NCI-H460 (cell line): ENCODE measurements at places on chromosomes 13 and 19.

- no peak for DNase-seq
Observed at GRCh38 chr19:16586991-16587832, 15.0 kb upstream of the SLC35E1 start.

DNA sequence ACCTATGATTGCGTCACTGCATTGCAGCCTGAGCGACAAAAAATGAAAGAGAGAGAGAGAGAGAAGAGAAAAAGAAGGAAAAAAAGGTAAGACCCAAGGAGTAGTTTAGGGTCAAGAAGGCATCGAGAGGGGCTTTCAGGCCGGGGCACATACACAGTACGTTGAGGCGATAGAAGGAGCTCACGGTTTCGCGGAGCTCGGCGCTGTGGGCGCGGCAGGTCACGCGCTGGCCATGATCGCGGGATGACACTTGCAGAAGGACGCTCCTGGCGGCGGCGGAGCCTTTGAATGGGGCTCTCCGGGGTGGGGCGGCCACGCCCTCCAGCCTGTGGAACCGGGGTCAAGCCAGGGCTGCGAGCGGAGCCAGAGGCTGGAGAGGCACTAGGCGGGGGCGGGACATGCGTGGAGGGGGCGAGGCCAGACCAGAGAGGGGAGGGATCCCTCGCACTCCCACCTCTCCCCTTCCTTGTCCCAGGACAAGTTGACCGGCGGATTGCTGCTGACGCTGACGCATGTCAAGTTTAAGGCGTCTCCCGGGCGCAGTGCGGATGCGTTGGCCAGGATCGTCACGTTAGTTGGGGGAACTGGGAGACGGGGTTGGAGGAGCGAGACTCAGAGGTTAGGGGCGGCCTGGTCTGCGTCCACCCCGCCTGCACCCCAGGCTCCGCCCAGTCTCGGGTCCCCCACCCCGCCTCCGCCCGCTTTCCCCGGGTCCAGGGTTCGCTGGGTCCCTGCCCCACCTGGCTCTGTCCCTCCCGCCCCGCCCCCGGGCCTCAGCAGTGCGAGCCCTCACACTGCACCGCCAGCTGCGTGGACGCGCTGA, 6.9 kb downstream of the NPHS1 start:
- no peak for DNase-seq

GRCh38 chr13:19075418-19075817, 106.2 kb downstream of the TUBA3C start:
- no peak for DNase-seq

GRCh38 chr19:35149463-35149862, 5.1 kb upstream of the FXYD5 start:
- DNase-seq, result no peak

GRCh38 chr13:27348461-27348860, 76.0 kb upstream of the GTF3A start:
- DNase-seq, result no peak

GRCh38 chr19:4508698-4509097, 9.6 kb downstream of the PLIN4 start:
- no peak for DNase-seq

GRCh38 chr19:33424181-33424580, 50.7 kb downstream of the CEBPG start:
- DNase-seq, result no peak

GRCh38 chr13:113816946-113817859, 46.7 kb downstream of the GAS6 start:
- peak; percentile 55 for DNase-seq

DNA sequence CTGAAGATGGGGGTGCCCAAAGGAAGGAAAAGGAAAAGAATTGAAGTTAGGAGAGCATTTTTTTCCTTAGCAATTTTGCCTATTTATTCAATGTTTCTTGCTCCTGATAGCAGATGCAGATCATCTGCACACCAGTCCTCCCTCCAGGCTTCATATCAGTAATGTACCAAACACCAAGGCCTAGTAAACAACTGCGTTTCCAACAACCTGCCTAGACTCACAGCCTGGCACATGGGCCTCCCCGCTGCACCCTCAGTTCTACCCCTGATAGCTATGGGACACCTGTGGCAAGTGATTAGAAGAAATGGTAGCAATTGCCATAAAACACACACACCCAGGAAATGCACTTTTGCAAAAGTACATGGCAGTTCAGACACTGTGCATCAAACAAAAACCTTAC, 30.4 kb upstream of the HMGB1 start:
- DNase-seq, result no peak

DNA sequence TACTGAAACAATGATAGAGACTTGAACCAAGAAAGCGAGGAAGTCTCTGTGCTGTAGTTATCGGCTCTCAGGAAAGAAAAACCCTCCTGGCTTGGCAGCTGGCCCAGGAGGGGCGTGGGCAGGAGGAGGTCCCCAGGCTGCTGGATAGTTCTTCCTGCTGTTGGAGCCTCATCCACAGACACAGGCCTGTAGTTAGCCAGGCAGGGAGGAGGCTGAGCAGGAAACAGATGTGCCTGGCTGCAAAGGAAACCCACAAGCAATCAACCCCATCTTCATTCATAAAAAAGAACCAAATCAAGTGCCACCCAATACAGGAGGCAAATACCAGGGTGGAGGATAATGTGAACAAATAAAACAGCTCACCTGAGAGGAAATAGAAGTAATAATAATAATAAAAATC, 86.2 kb downstream of the IRS2 start:
- DNase-seq, result no peak

GRCh38 chr19:18815673-18816072, 16.1 kb upstream of the UPF1 start:
- no peak for DNase-seq

- no peak for DNase-seq
Observed at GRCh38 chr19:18273561-18274218, 562 bp downstream of the IQCN start.

GRCh38 chr19:37907735-37908455, 887 bp downstream of the SIPA1L3 start:
- DNase-seq, result no peak

GRCh38 chr19:15038294-15038693, 11.0 kb upstream of the CASP14 start:
- no peak for DNase-seq

GRCh38 chr13:90594681-90595080, 752.8 kb upstream of the MIR17HG start:
- DNase-seq, result peak; percentile 31

GRCh38 chr13:30464496-30465342, 1.0 kb downstream of the HMGB1 start:
- peak; percentile 58 for DNase-seq

- no peak for DNase-seq
Observed at GRCh38 chr13:49044836-49045235, 69.1 kb downstream of the FNDC3A start.

DNA sequence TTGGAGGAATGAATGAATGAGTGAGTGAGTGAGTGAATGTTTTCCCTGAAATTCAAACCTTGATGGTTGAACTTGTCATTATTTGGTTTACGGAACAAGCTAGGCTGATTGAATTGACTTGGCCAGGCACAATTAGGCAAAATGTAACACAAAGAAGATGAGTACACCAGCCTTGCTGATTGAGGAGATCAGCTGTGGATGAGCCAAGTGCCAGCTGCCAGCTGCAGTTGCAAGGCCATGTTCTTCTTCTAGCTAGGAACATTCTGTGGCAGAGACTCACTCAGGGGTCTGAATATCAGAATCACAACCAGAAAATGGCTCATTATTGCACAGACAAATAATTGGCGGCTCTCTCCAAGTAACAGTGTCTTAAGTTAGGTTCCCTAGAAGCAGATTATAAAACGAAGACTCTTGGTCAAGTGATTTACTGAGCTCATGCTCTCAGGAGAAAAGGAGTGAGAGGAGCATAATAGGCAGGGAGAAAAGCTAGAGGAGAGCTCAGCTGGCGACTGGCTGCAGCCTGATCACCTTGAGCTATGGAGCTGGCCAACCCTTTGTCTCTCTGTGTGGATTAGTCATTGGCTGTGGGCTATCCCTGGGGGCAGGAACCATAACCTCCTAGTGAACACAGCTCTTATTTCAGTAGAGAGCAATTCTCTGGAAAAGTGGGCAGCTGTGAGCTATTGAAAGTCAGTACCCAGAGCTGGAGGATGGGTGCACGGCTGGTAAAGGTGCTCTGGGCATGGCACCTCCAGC, 225.3 kb upstream of the SERP2 start:
- no peak for DNase-seq

GRCh38 chr19:33953023-33953422, 156.4 kb downstream of the KCTD15 start:
- DNase-seq, result no peak

- DNase-seq, result no peak
Observed at GRCh38 chr13:85099245-85099644, 700.0 kb downstream of the SLITRK6 start.

- DNase-seq, result no peak
Observed at GRCh38 chr19:27733551-27734266, 1479.2 kb downstream of the UQCRFS1 start.

DNA sequence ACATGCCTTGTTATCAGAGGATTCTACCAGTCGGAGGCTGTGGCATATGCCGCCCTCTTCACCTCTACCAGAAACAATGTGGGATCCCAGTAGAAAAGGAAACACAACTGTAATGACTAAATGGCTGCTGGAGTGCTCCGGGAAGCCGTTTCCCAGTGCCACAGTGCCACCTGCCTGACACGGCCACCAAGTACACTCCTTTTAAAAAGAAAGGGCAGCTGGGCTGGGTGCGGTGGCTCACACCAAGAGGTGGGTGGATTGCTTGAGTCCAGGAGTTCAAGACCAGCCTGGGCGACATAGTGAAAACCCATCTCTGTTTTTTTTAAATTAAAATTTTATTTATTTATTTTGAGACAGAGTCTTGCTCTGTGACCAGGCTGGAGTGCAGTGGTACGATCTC, 67.3 kb downstream of the TRPM4 start:
- DNase-seq, result peak; percentile 70

- DNase-seq, result no peak
Observed at GRCh38 chr19:54430306-54431254, 15.3 kb downstream of the TTYH1 start.

DNA sequence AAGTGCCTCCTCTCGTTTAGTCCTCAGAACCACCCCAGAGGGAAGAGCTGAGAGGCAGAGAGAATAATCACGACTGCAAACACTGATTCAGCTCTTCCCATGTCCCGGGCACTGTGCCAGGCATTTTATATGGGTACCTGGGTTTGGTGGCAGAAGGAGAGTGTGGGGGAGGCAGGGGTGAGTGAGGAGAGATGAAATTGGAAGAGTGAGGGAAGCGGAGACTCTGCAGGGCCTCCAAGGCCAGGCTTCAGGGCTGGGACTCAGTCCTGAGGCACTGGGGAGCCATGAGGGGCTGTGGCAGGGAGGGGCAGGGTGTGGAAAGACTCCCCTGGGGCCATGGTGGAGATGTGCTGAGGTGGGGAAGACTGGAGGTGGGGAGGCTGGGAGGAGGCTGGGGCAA, 8.7 kb downstream of the SYNGR4 start:
- DNase-seq, result no peak

- no peak for DNase-seq
Observed at GRCh38 chr19:554817-555216, 11.0 kb downstream of the GZMM start.

- DNase-seq, result no peak
Observed at GRCh38 chr13:95176611-95177259, 124.5 kb downstream of the ABCC4 start.

DNA sequence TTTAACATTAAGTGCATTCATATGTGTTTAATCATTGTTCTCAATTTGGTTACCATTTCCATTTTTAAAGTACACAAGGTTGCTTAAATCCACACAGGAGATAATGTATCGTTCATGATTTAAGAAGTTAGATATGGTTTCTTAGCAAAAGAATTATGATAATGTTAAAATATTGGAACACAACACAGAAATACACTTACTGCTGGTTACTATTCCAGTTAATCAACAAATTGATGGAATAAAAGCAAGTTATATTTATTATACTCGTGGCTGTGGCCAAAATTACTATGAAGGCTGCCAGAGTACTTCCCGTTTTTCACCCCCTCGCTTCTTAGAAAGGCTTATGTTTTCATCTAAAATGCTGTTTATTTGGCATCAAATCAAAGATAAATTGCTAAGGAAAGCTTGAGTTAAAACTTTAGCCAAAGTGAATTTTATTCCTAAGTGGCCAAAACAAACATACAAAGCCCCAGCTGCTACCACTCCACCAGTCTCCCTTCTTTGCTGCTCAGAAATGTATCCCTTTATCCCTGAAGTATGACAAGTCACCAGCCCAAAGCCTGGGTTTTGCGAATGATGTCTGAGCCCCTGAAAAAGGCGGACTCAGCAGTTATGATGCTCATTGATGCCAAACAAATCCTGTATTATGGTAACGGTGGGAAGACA, 27.7 kb downstream of the LCP1 start:
- no peak for DNase-seq

DNA sequence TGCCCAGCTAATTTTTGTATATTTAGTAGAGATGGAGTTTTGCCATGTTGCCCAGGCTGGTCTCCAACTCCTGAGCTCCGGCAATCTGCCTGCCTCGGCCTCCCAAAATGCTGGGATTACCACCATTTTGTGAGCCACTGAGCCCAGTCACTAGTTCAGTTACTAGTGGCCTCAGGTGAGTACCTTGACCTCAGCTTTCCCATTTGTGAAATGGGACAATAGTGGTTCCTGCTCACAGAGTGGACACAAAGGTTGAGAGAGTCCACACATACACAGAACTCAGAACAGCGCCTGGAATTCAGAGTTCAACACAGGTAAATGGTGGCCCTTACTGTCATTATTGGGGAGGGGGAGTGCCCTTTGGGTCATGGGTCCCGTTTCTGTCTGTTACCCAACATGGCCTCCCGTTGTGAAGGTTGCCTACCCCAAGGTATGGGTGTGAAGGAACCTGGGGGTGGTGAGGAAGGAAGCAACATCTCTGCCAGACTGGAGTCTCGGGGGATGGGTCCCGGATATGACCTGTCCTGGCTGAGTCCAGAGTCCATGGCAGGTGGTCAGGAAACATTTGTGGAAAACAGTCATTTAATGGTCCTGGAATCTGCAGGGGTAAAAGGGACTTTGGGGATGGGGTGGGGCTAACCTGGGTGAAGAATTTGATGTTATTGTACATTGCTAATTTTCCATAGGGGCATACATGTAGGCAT, 11.7 kb upstream of the IRGC start:
- no peak for DNase-seq

GRCh38 chr13:110758195-110758805, 44.8 kb downstream of the ING1 start:
- DNase-seq, result no peak

DNA sequence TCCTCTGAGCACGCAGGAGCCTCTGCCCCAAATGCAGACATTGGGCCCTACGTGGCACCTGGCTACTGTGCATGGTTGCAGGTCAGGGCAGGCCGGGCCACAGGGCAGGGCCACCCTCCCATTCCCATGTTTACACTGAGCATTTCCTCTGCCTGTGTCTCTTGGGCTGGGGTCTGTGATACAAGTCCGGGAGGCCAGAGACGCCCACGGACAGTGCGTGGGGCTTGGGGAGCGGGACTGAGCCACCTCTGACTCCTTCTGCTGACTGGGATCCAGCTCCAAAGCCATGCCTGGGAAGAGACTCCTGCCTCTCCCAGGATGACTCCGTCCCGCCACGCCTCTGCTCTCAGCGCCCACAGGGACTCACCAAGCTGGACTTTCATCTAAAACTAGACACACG, 18.8 kb downstream of the GAS6 start:
- no peak for DNase-seq

DNA sequence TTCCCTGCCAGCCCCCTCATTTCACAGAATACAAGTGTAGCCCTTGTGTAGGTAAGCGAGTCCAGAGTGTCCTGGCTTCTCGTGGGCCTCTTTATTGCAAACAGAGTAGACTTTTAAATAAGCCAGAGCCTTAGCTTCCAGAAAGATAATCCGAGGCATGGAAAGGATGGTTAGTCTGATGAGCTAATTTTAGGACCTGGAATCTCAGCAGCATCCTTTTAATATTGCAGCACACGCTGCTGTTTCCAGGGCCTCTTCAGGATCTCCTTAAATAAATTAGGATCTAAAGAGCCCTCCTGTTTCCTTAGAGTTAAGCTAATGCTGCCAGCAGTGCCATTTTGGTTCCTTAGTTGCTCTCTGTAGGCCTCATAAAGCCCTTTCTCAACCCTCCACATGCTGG, 99.2 kb downstream of the RFC3 start:
- no peak for DNase-seq
